ENCODE measurements at places on chromosomes 12 and 14.

GRCh38 chr12:48831257-48831656, 13.0 kb downstream of the CACNB3 start:
- H3K4me1 ChIP-seq: no peaks in the 10 kb centered on the region
- no peak overlapping the region for H3K27ac ChIP-seq
- peaks cover 41% of the 10 kb centered on the region for H3K36me3 ChIP-seq
- H3K4me3 ChIP-seq: no peak overlapping the region

GRCh38 chr14:63345826-63346225, 27.1 kb upstream of the GPHB5 start:
- no peak for DNase-seq
- H3K4me1 ChIP-seq: no peaks in the 10 kb centered on the region
- H3K36me3 ChIP-seq: no peaks in the 10 kb centered on the region
- H3K27ac ChIP-seq: no peak overlapping the region
- peaks cover 10% of the 10 kb centered on the region for H3K27me3 ChIP-seq

DNA sequence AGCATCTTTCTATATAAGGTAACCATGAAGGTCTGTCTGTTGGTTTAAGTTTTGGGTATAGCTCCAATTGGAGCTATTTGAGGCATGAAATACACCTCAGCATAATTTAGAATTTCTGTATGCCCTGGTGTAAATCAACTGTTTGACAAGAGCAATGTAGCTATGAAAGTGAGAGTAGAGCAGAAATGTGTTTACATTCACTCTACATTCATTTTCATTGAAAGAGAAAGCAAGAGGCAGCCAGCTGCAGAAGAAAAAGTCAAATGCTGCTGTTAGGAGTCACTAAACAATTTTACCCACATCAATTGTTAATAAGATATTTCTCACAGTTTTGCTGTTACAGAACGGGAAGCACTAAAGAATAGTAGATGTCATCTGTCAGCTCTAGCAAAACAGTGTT, 252.5 kb downstream of the SLC6A15 start:
- no peaks in the 10 kb centered on the region for H3K36me3 ChIP-seq
- H3K4me1 ChIP-seq: no peaks in the 10 kb centered on the region
- H3K27ac ChIP-seq: no peak overlapping the region
- no peak for DNase-seq
- no peak overlapping the region for H3K4me3 ChIP-seq

GRCh38 chr14:68268197-68268596, 448.6 kb downstream of the RAD51B start:
- H3K4me1 ChIP-seq: peaks cover 51% of the 10 kb centered on the region
- H3K36me3 ChIP-seq: peaks cover 11% of the 10 kb centered on the region
- peak overlapping the region; percentile 28 for H3K4me3 ChIP-seq
- H3K27me3 ChIP-seq: no peaks in the 10 kb centered on the region
- H3K27ac ChIP-seq: peak overlapping the region; percentile 97

DNA sequence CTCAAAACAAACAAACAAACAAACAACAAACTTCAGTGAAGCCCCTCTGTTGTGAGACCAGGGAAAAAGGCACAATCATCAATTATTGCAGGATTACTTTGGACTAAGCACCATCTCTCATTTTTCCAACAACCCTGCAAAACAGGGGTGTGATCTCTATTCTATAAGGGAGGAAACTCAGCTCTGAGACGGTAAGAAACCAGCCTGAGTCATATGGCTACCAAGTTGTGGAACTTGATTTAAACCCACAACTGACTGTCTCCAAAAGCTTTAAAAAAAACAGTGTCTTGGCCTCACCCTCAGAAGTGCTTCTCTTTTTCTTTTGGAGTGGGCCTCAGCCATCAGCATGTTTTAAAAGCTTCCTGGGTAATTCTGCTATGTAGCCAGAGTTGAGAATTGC, 49.8 kb downstream of the RIN3 start:
- H3K4me1 ChIP-seq: peaks cover 9% of the 10 kb centered on the region
- H3K27ac ChIP-seq: peak overlapping the region; percentile 14
- peaks cover 40% of the 10 kb centered on the region for H3K36me3 ChIP-seq
- H3K27me3 ChIP-seq: no peaks in the 10 kb centered on the region
- H3K4me3 ChIP-seq: no peak overlapping the region

GRCh38 chr12:130331146-130331545, 6.5 kb upstream of the PIWIL1 start:
- DNase-seq: no peak
- H3K36me3 ChIP-seq: no peaks in the 10 kb centered on the region
- H3K27me3 ChIP-seq: peaks cover 14% of the 10 kb centered on the region
- no peak overlapping the region for H3K4me3 ChIP-seq

DNA sequence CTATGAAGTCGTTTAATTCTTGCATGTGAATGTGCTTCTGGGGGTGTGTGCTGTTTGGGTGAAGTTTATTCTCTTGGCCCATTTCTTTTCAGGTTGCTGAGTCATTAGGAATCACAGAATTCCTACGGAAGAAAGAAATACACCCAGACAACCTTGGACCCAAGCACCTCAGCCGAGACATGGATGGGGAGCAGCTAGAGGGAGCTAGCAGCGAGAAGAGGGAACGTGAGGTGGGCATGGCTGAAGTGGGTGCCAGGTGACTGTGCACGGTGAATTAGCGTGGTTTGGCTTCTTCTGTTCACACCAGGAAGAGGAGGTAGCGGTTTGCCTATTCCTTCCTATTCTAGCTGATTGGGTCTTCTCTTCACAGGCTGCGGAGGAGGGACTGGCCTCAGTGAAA, 19.2 kb downstream of the ZNF839 start:
- no peaks in the 10 kb centered on the region for H3K4me1 ChIP-seq
- peaks cover 51% of the 10 kb centered on the region for H3K36me3 ChIP-seq
- DNase-seq: no peak
- H3K27me3 ChIP-seq: no peaks in the 10 kb centered on the region

DNA sequence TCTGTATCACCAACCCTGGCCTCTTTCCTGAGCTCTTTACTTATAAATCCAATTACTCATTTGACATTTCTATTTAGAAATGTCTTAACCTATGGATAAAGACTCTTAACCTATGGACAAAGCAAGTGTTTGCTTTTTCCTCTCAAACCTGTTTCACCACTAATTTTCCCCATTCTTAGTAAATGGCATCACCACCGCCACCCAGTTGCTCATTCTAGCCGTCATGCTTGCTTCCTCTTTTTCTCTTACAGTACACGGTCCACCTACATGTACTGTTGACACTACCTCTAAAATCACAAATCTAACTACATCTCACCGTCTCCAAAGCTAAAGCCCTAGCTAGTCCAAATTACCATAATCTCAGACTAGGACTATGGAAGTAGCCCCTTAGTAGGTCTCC, 60.0 kb downstream of the CAPS2 start:
- no peak overlapping the region for H3K27ac ChIP-seq
- H3K36me3 ChIP-seq: no peaks in the 10 kb centered on the region
- peaks cover 4% of the 10 kb centered on the region for H3K27me3 ChIP-seq
- no peaks in the 10 kb centered on the region for H3K4me1 ChIP-seq

GRCh38 chr14:87975636-87976035, 17.3 kb downstream of the GALC start:
- no peak overlapping the region for H3K27ac ChIP-seq
- no peak for DNase-seq

- H3K4me1 ChIP-seq: peaks cover 31% of the 10 kb centered on the region
- no peak overlapping the region for H3K4me3 ChIP-seq
- H3K27me3 ChIP-seq: no peaks in the 10 kb centered on the region
- no peak overlapping the region for H3K27ac ChIP-seq
These were observed 20.1 kb downstream of the PACS2 start for GRCh38 chr14:105334383-105335230.

GRCh38 chr14:78202163-78202562, 32.0 kb downstream of the NRXN3 start:
- no peak overlapping the region for H3K4me3 ChIP-seq
- H3K27me3 ChIP-seq: no peaks in the 10 kb centered on the region
- no peak overlapping the region for H3K27ac ChIP-seq
- DNase-seq: no peak
- no peaks in the 10 kb centered on the region for H3K36me3 ChIP-seq

DNA sequence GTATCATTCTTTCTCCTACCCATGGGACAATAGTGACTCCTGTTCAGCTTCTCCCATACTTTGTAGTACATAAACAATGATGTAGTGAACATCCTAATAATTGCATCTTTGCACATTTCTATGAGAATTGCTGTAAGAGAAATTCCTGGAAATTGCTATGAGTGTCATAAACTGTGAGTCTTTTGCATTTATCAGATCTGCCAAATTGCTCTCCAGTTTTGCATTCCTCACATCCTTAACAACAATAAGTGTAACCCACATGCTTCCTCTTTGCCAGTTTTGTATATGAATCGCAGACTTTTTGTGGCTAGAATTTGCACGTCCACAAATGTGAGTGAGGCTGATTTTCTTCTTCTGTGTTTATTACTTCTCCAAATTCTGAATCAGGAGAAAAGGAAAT, 124.0 kb upstream of the TBX5 start:
- H3K27me3 ChIP-seq: no peaks in the 10 kb centered on the region
- no peak overlapping the region for H3K4me3 ChIP-seq
- no peak overlapping the region for H3K27ac ChIP-seq
- no peaks in the 10 kb centered on the region for H3K36me3 ChIP-seq

GRCh38 chr14:73741386-73741875, 27.2 kb upstream of the PNMA1 start:
- DNase-seq: no peak
- H3K27ac ChIP-seq: peak overlapping the region; percentile 95
- peaks cover 27% of the 10 kb centered on the region for H3K36me3 ChIP-seq
- no peaks in the 10 kb centered on the region for H3K27me3 ChIP-seq
- H3K4me1 ChIP-seq: peaks cover 77% of the 10 kb centered on the region
